H1 (cell line): ENCODE measurements at places on chromosomes 6 and 20.
A peak's percentile ranks its signal among the peaks of the same experiment; 100 is the strongest.

GRCh38 chr6:43812850-43813578 is 43.0 kb downstream of the VEGFA start:
- H3K27ac ChIP-seq, result no peak overlapping the region
- H3K36me3 ChIP-seq, result no peaks in the 10 kb centered on the region
- H3K4me1 ChIP-seq, result no peaks in the 10 kb centered on the region
- H3K4me3 ChIP-seq, result no peak overlapping the region
- no peaks in the 10 kb centered on the region for H3K27me3 ChIP-seq
- no peak for DNase-seq

DNA sequence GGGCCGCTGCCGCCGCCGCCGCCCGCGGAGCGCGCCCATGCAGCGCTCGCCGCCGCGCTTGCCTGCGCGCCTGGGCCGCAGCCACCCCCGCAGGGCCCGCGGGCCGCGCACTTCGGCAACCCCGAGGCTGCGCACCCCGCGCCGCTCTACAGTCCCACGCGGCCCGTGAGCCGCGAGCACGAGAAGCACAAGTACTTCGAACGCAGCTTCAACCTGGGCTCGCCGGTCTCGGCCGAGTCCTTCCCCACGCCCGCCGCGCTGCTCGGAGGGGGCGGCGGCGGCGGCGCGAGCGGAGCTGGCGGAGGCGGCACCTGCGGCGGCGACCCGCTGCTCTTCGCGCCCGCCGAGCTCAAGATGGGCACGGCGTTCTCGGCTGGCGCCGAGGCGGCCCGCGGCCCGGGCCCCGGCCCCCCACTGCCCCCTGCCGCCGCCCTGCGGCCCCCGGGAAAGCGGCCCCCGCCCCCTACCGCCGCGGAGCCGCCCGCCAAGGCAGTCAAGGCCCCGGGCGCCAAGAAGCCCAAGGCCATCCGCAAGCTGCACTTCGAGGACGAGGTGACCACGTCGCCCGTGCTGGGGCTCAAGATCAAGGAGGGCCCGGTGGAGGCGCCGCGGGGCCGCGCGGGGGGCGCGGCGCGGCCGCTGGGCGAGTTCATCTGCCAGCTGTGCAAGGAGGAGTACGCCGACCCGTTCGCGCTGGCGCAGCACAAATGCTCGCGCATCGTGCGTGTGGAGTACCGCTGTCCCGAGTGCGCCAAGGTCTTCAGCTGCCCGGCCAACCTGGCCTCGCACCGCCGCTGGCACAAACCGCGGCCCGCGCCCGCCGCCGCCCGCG is 730 bp downstream of the INSM1 start:
- H3K27ac ChIP-seq, result no peak overlapping the region
- peaks cover 17% of the 10 kb centered on the region for H3K4me1 ChIP-seq
- no peaks in the 10 kb centered on the region for H3K36me3 ChIP-seq
- H3K4me3 ChIP-seq, result peak overlapping the region; percentile 35
- H3K27me3 ChIP-seq, result peaks cover 81% of the 10 kb centered on the region

DNA sequence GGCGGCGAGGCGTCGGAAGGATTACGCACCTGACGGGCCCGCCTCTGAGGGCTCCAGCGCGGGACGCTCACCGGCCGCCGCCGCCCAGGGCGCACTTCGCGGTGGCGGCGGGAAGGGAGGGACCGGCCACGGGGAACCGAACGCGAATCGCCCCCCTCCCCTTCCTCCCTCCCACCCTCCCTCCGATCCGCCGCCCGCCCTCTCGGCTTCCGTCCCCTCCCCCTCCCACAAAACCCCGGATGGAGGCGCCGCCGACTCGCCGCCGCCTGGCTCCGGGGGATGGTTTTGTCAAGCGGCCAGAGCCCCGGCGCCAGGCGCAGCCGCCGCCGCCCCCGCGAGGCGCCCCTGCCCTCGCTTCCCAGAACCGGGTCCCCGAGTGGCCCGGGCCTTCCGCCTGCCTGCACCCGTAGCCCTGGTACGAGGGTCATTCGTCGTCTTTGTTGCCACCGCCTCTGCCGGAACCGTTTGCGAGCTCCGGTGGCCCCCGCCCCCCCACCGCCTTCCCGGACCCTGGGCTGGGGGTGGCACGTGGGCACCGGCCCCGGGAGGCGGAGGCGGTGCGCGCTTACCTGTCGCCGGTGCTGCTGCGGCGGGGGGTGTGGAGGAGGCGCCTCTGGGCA is 398 bp downstream of the ZBTB2 start:
- peak overlapping the region; percentile 81 for H3K4me3 ChIP-seq
- peak overlapping the region; percentile 97 for H3K27ac ChIP-seq
- H3K36me3 ChIP-seq, result no peaks in the 10 kb centered on the region; the same call in 1 of the 2 replicates
- peak; percentile 81 for DNase-seq
- no peaks in the 10 kb centered on the region for H3K27me3 ChIP-seq

DNA sequence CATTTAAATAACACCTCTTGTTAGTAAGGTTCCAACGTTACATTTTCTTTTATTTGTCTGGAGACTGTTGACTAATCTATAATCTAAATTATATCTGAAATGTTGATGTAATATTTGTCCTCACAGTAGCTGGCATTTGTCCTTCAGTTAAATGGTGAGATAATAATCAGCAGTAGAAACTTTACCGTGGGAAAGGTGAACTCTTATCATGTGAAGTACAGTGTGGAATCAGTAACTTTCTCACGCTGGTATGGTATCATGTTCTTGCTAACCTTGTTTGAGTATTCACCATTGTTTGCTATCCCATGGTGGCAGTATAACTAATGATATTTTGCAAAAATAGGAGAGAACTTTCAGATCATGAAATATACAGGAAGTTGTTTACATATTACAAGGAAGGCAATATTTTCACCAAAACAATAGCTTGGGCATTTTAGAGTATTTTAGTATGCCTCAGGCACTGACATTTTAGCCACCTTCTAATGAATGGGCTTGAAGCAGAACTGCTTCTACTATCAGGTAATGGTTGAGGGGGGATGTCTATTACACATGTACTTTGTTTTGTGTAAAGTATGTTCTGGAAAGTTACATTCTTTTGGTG is 4.8 kb downstream of the GMNN start:
- DNase-seq, result no peak
- H3K4me3 ChIP-seq, result no peak overlapping the region
- no peaks in the 10 kb centered on the region for H3K27me3 ChIP-seq
- H3K36me3 ChIP-seq, result peaks cover 69% of the 10 kb centered on the region; the same call in 1 of the 2 replicates
- H3K27ac ChIP-seq, result no peak overlapping the region

DNA sequence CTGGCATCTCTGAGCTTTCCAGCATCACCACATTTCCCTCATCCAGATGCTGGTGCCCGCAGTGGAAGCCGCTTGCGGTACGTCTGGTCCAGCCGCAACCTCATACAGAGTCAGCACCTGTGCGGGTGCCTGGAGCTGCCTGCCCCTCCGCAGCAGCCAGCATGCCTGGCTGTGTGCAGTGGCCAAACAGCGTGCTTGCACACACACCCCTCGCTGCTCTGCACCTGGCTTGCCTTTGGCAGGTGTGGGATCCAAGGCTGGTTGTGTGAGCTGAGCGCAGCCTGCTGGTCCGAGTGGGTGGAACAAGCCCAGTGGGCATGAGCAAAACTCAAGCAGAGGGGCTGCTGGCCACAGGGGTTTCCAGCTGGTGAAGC is 3.1 kb upstream of the HINT3 start:
- no peaks in the 10 kb centered on the region for H3K27me3 ChIP-seq
- H3K4me3 ChIP-seq, result no peak overlapping the region
- peaks cover 5% of the 10 kb centered on the region for H3K4me1 ChIP-seq
- no peaks in the 10 kb centered on the region for H3K36me3 ChIP-seq

GRCh38 chr20:6925744-6926278 is 158.3 kb downstream of the BMP2 start:
- DNase-seq, result no peak
- no peaks in the 10 kb centered on the region for H3K27me3 ChIP-seq
- no peaks in the 10 kb centered on the region for H3K36me3 ChIP-seq
- no peaks in the 10 kb centered on the region for H3K4me1 ChIP-seq

- no peaks in the 10 kb centered on the region; the same call in 1 of the 2 replicates for H3K4me1 ChIP-seq
- no peak overlapping the region for H3K27ac ChIP-seq
- no peak for DNase-seq
- H3K4me3 ChIP-seq, result no peak overlapping the region
- H3K27me3 ChIP-seq, result no peaks in the 10 kb centered on the region
Observed at GRCh38 chr6:120608826-120609225, 725.5 kb downstream of the TBC1D32 start.

- H3K4me3 ChIP-seq, result peak overlapping the region; percentile 97
- H3K4me1 ChIP-seq, result no peaks in the 10 kb centered on the region
- H3K27me3 ChIP-seq, result no peaks in the 10 kb centered on the region
- no peak for DNase-seq
- H3K36me3 ChIP-seq, result 0 out of 2 replicates have a peak, but pooled peaks cover 3% of the 10 kb centered on the region
- H3K27ac ChIP-seq, result no peak overlapping the region
Observed at GRCh38 chr20:18465536-18466200, 1.2 kb downstream of the DZANK1 start.

DNA sequence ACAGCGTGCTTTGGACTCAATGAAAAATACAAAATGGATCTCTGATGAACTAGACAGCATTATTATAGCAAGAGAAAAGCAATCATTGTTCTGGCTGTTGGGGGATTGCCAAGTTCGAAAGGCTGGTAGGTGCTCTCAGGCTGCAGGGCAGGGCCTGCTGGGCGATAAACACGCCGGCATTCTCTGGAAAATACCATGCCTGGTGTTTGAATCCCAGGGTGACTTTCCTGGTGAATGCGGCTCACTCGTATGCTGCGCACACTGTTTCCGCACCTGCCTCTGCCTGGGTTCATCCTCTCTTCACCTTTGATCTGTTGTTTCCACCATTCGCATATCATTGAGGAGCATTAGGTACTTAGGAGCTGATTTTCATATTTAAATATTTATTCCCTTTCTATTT is 37.4 kb downstream of the GCNT2 start:
- H3K27me3 ChIP-seq, result no peaks in the 10 kb centered on the region
- no peak overlapping the region for H3K27ac ChIP-seq
- peak overlapping the region; percentile 90 for H3K4me3 ChIP-seq
- no peak for DNase-seq

DNA sequence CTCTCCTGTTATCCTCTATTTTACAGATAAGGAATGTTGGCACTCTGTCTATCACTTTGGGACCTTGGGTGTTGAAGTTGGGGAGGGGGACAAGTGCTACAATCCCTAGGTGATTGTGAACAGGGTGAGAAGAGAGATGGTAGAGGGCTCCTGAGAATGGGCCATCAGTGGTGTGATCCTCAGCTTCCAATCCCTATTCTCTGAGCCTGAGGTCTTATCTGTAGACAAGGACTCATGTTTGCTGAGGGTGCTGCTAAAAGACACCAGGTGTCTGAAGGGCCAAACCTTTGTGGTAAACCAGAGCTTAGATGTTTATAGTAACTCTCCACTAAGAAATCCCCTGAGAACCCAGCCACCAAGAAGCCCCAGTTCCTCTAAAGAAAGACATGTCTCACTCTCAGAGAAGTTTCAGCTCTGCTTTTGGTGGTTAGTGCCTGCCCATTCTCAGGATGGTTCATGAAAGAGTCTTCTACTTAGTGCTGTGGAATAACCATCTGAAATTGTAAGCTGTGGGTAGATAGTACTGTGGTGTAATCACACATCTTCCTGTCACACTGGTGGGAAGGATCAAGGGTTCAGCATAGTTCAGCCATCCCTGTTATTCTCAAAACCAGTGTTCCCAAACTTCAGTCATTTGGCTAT is 58.2 kb upstream of the IL20RA start:
- H3K27ac ChIP-seq, result no peak overlapping the region
- DNase-seq, result no peak
- no peak overlapping the region for H3K4me3 ChIP-seq
- no peaks in the 10 kb centered on the region for H3K27me3 ChIP-seq
- H3K36me3 ChIP-seq, result no peaks in the 10 kb centered on the region

DNA sequence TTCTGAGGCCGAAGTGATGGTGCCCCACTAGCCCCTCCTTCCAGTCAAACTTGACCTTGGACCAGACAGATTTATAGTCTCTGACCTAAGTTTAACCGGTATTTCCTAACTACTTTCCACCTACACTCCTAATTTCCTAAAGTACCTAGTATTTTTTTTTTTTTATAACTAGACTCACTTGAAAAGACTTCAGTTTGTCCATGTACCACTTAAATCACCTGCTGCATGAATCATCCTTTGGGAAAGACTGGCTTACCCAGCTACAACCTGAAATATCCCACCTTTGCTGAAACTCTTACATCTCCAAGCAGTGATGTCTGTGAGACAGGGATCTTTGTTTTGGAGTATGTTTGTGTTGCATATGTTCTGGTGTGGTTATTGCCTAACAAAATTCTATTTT is 71.1 kb downstream of the ZDHHC14 start:
- peaks cover 4% of the 10 kb centered on the region; the same call in 1 of the 2 replicates for H3K4me1 ChIP-seq
- no peak for DNase-seq
- no peaks in the 10 kb centered on the region for H3K27me3 ChIP-seq
- no peaks in the 10 kb centered on the region for H3K36me3 ChIP-seq
- no peak overlapping the region for H3K4me3 ChIP-seq

GRCh38 chr20:12159261-12159660 is 241.6 kb downstream of the BTBD3 start:
- no peaks in the 10 kb centered on the region for H3K27me3 ChIP-seq
- no peak overlapping the region for H3K4me3 ChIP-seq
- no peaks in the 10 kb centered on the region; the same call in 1 of the 2 replicates for H3K36me3 ChIP-seq
- H3K27ac ChIP-seq, result no peak overlapping the region
- no peak for DNase-seq

GRCh38 chr20:25158043-25158442 is 37.5 kb upstream of the ENTPD6 start:
- no peaks in the 10 kb centered on the region for H3K27me3 ChIP-seq
- no peak overlapping the region for H3K4me3 ChIP-seq
- no peak for DNase-seq
- no peaks in the 10 kb centered on the region for H3K4me1 ChIP-seq

GRCh38 chr6:78101387-78101786 is 448.5 kb downstream of the MEI4 start:
- H3K27me3 ChIP-seq, result no peaks in the 10 kb centered on the region
- H3K36me3 ChIP-seq, result no peaks in the 10 kb centered on the region
- DNase-seq, result no peak

GRCh38 chr20:62815066-62815991 is 1.5 kb upstream of the COL9A3 start:
- H3K27ac ChIP-seq, result no peak overlapping the region; the same call in 1 of the 2 replicates
- peak; percentile 73 for DNase-seq
- H3K4me1 ChIP-seq, result peaks cover 17% of the 10 kb centered on the region
- H3K4me3 ChIP-seq, result peak overlapping the region; percentile 69
- no peaks in the 10 kb centered on the region for H3K27me3 ChIP-seq
- peaks cover 19% of the 10 kb centered on the region; the same call in 1 of the 2 replicates for H3K36me3 ChIP-seq

- H3K4me1 ChIP-seq, result no peaks in the 10 kb centered on the region
- H3K27ac ChIP-seq, result no peak overlapping the region
- no peaks in the 10 kb centered on the region for H3K27me3 ChIP-seq
- no peak overlapping the region for H3K4me3 ChIP-seq
- DNase-seq, result no peak
Observed at GRCh38 chr6:32752580-32752979, 10.8 kb downstream of the HLA-DQB2 start.

GRCh38 chr20:4469910-4470309 is 251.8 kb upstream of the PRND start:
- H3K27ac ChIP-seq, result no peak overlapping the region
- H3K36me3 ChIP-seq, result no peaks in the 10 kb centered on the region
- no peaks in the 10 kb centered on the region for H3K4me1 ChIP-seq
- no peak for DNase-seq
- no peaks in the 10 kb centered on the region for H3K27me3 ChIP-seq
